RPMI7951 (cell line): ENCODE measurements at places on chromosomes 1 and 21.

DNA sequence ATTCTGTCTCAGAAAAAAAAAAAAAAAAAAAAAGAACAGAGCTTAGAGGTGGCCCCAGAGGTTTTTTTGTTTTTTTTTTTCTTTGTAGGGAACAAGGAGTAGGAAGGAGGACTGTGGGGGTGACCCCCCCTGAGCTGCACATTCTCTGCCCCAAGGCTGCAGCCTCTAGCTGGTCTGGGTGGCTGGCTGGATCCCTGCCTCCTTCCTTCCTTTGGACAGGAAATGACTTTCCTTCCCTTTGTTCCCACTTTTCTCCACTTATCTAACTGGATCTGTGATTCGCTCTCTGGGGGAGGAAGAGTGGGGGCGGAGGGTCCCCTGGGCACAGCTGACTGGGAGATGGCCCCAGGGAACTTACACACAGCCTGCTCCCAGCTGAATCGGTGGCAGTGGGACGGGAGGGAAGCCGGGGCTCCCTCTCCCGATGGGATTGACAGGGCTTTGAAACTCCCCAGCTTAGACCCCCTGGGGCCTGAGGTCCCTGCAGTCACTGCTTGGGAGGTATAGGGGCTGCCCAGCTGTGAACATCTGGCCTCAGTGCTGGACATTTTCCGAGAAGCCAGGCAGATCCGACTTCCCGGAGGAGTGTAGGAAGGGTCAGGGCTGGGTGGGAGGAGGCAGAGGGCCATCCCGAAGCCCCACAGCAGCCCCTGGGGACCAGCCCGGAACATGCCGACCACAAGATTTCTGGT lies 2.1 kb downstream of the FBLIM1 start:
- peak; percentile 96 for DNase-seq

GRCh38 chr1:31781756-31782371 lies 17.7 kb upstream of the ADGRB2 start:
- no peak for DNase-seq

- DNase-seq: no peak
These were observed 4.9 kb upstream of the AKR1A1 start for GRCh38 chr1:45545553-45546310.

- peak; percentile 91 for DNase-seq
These were observed 66.3 kb downstream of the CD58 start for GRCh38 chr1:116504308-116505156.

DNA sequence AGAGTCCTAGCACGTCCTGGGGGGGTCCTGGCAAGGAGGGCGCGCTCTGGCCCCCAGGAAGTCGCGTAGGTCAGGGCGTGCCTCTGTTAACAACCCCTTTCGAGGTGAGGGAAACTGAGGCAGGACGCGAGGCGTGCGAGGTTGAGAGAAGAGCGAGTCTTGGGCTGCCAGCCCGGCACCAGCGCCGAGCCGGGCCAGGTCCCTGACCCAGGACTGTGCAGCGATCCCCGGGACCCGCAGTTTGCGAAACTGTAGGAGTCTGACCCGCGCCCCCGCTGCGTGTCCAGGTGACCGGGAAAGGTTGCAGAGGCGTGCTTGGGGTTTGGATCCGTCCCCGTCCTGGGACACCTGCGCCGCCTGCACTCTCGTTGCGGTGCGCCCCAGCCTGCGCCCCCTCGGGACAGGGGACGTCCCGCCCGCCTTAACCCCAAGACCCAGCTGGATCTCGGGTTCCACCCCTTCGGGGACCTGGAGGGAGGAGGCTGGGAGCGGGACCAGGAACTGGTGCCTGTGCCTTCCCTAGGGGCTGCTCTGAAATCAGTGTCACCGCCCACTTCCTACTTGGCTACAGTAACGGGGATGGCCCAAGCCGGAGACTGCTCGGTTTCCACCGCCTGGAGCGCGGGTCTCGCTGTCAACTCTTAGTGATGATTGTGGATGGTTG lies 493 bp downstream of the DISC1 start:
- peak; percentile 72 for DNase-seq

DNA sequence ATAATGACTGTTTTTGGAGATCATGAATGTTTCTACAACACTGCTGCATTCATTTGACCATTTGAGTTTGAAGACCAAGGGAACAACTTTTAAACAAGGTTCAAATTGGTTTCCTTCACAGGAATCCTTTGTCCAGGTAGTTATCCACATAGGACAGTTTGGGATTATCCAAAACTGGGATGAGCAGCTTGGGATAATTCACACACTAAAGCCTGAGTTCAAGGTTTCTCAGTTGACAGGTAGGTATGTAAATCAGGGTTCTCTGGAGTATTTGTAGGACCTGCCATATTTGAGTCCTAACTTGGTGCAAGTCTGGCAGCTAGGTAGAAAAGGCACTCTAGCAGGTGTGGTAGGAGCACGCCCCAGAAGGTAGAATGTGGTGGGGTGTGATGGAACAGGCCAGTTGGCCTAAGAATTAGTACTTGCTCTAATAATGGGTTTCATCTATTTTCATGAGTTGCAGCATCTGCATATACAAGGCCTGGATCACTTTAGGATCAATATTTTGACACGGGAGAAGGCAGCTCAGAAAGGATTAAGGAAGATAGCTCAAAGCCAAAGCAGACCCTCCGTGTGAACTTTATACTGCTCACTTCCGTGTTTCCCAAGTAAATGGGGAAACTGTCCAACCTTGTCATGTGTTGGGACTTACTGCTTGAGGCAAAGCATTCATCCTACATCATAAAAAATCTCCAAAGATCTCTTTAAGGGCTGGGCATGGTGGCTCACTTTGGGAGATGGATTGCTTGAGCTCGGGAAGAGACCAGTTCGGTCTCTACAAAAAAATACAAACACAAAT lies 14.1 kb upstream of the RAB42 start:
- no peak for DNase-seq

DNA sequence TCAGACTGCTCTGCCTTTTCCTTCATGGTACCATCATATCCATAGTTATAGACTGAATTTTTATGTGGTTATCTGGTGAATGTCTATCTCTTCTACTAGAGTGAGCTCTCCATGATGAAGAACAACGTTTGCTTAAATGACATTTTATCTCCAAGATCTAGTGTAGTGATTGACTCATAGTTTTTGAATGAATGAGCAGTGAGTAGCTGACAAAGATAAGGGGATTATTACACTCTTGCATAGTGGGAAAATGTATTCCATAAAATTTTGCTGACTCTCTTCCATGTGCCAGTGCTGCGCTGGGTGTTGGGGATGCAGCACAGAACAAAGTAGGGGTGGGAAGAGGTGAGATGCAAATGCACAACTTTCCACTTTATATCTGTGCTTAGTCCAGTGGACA lies 147.7 kb downstream of the TGFB2 start:
- DNase-seq: peak; percentile 63

- DNase-seq: peak; percentile 88
These were observed 275.5 kb upstream of the RUNX1 start for GRCh38 chr21:35324372-35325220.

DNA sequence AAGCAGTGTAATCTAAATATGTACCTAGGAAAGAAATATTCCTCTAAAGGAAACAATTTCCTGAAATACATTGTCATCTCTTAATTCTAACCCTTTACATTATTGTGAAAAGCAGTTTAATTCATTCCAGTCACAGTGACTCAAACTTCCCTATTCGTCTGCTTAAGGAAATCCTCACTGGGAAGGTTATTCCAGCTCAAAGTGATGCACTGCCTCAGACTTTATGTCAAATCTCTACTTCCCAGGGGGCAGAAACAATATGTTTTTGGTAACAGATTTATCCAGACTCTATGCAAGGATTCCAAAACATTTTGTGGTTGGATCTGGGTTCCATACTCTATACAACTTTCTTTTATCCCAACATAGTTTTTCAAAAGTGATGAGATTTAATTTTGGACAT lies 145.2 kb downstream of the NTMT2 start:
- DNase-seq: no peak

- DNase-seq: peak; percentile 13
These were observed 32.8 kb downstream of the RNASEL start for GRCh38 chr1:182556279-182556678.

DNA sequence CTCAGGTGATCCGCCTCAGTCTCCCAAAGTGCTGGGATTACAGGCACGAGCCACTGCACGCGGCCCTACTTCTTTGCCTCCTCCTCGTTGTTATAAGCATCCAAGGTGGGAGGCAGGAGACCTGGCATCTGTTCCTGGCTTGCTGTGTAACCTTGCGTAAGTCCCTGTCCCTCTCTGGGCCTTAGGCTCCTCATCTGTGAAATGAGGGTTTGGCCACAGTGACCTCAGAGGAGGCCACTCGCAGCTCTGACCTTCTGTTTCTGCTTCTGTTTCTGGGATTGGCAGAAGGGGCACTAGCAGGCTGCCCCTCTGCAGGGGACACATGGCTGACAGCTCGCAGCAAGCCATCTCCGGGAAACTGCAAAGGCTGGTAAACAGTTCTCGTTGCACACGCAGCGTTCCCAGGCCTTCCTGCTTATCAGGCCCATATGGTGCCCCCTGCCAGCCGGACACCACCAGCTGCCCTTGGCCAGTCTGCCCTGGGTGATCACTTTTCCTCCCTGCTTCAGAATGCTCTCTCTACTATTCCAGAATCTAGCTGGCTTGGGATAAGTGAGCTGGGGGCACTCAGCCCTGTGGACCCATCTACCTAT lies 2.6 kb upstream of the LDLRAP1 start:
- DNase-seq: no peak

- no peak for DNase-seq
These were observed 8.1 kb downstream of the ODF2L start for GRCh38 chr1:86387916-86388627.

DNA sequence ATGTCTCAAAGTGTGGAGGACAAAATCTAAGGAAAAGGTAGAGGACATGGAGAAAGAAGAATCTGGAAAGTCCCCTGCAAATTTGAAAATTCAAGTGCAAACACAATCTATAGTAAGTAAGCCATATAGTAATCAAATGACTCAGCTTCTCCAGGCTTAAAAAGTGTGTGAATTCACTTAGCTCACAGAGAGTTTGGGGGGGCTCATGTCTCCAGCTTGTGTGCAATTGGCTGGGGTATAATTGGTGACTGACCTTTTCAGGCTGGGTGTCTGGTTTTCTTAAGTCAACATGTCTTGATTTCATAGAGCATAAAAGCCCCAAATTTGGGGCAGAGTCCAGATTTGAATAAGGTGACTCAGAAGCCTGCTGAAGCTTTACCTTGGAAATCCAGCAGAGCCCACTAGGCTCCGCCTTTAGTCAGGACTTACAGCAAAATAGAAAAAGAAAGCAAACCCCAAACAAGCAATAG lies 8.6 kb downstream of the CLDN14 start:
- peak; percentile 28 for DNase-seq

DNA sequence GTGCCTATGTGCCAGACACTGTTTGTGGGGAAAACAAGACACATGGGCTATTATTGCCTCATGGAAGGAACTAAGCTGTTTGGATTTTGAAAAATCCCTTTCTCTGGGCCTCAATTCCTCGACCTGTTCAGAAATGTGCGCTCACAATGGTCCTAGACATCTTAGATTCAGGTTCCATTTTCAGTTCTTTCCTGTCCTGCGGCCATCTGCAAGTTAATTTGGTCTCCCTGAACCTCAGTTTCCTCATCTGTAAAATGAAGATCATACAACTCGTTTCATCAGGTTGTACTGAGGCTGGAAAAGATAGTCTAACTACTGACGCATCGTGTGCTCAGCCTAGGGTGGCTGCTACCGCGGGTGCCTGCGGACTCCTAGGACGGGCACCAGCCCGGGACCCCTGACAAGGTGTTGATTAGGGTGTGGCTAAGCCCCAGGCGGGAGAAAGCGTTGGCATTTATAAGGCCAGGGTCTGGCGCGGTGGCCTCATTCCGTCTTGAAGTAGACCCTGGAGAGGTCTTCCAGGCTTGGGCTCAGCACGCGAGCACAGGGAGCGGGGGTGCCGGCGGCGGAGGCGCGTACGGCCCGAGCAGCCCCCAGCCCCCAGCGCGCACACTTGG lies 493 bp upstream of the ELOA start:
- DNase-seq: no peak

GRCh38 chr1:167500283-167500860 lies 18.0 kb downstream of the CD247 start:
- DNase-seq: no peak

DNA sequence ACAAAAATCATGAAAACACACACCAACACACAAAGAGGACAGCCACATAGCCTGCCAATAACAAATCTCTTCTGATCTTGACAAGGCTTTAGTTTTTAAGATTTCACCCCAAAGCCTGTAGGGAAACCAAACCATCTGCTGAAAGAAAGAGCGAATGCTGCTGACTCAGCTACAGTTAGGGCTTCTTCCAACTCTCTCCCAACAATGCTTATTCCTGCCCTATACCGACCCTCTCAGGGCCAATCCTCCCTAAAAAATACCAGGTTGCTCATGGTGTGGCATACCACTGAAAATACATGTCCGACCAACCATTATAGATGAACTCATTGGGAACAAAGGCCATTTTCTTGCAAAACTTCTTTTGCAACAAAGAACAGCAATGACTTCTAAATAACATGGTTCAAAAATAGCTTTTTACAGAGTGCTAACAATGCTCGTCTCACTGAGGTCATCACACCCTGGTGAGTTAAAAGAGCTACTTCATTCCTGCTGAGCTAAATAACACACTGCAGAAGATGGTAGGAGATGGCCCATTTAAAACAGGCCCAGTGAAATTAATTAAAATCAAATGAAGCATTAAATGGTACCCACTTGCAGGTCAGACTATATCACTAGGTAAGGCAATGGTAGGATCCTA lies 86.1 kb downstream of the KIAA0319L start:
- DNase-seq: no peak

DNA sequence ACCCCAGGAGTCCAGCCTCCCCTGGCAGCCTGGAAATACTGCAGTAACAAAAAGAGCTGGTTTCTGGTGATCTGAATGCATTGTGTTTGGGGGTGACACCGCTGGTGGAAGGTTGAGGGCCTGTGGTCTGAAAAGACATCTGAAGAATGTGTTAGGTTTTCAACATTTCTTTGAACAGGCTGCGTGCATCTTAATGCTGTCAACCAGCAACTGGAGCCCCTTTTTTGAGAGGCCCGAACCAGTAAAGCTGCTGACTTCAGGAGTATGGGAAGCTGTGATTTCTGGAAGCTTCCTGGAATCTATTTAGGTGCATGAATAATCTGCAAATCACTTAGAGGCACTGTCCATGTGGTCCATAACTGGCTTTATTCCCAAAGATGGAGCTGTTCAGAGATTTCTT lies 17.0 kb downstream of the ATP5PO start:
- DNase-seq: no peak
